Stimulated activated CD4-positive, alpha-beta T cell treated with anti-CD3 and anti-CD28 coated beads, Interleukin-1b, Interleukin-23, amount 100 ng/mL, for 1 hour (primary cell): ENCODE measurements at places on chromosomes 11 and 22.
A peak's percentile ranks its signal among the peaks of the same experiment; 100 is the strongest.

- DNase-seq = no peak
Measured at GRCh38 chr22:42439021-42439567, 6.9 kb upstream of the NFAM1 start.

GRCh38 chr11:20647976-20648565 is 21.3 kb upstream of the NELL1 start:
- DNase-seq = no peak

GRCh38 chr11:62958547-62959421 is 26.0 kb downstream of the SLC22A6 start:
- DNase-seq = no peak

DNA sequence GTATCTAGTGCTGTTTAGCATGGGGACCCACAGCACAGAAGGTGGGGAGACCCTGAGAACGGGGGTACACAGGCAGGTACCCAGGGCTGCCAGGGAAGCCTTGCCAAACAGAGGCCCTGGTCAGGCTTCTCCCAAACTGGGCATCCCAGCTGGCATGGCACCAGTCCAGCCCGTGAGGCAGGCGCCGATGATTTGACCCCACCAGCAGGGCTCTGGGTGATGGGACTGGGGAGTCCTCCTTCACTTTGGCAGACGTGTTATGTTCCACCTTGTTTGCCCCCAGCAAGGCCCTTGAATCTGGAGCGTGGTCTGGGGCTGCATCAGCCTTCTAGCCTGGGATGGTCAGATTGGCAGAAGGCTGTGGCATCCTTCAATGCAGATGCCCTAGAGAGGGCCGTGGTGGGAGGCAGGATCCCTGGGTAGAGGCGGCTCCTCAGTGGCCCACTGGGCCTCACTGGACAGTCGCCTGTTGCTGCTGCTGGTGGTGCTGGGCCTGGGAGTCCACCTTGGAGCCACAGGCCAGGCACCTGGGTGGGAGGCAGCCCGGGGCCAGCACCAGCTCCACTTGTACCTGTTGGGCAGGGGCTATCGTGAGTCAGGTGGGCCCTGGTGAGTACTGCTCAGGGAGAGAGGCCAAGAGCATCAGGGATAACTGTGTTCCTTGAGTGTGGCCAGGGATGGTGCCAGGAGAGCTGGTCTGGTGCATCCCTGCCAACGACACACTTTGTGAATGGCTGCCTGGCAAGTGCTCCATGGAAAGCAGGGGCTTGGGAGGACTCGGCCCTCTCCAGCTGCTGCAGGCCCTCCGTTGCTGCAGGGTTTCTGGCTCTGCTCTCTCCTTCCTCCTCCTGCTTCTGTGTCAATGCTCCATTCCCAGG is 3.3 kb downstream of the ADORA2A start:
- no peak for DNase-seq

DNA sequence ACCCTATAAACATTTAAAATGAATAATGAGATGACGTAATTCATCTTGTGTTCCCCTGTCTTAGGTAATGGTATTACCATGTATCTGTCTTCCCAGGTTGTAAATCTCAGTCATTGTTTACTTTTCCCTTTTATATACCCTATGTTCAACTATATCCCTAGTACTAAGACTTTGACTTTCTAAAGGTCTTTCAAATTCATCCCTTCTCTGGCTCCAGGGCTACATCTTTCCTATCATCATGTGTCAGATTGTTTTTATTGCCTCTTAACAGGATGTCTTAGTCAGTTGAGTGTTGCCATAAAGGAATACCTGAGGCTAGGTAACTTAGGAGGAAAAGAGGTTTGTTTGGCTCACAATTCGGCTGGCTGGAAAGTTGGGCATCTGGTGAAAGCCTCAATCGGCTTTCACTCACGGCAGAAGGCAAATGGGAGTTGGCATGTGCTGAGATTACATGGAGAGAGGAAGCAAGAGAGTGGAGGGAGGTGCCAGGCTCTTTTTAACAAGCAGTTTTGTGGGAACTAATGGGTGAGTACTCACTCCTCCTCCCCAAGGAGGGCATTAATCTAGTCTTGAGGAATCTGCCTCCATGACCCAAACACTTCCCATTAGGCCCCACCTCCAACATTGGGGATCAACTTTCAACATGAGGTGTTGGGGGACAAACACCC is 11.6 kb upstream of the DLAT start:
- DNase-seq = no peak

GRCh38 chr22:33035272-33035863 is 22.8 kb downstream of the SYN3 start:
- no peak for DNase-seq

DNA sequence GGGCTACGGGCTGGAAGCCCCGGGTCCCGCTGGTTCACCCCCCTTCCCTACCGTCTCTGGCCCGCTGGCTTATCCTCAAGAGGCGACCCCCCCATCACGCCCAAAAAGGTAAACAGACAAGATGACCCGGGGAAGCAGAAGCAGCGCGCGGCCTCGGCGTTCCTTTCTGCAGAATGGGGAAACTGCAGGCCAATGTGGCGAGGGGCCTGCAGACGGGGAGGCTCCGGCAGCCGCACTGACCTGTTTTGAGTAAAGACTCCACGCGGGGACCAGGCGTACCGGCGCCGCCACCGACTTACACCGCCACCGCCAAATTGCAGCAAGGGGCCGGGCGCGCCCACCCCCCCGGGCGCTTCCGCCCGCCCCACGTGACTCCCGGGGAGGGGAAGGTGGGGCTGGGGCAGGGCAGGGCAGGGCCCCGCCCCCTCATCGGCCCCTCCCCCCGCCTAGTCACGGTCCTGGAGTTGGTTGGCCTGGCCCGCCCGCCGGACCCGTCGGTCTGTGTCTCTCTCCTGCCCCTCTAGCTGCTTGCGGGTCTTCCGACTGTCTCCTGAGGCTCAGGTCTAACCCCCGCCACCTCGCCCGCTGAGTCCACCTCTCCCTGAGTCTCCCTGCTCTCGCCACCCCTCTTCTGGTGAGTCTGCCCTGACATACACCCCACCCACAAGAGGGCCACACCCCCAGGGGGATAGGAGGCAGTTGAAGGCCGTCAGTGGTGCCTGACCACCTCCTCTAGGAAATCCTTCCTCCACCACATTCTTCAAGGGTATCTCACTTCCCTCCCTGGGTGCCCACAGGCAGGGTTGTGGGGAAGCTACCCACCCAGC is at the start of gene ARAP1:
TSS of gene ARAP1 (minus strand) at position 321 of the 827 bp plus-strand sequence. CDS start 25,280 bp downstream, outside the sequence.
- peak; percentile 50 for DNase-seq

DNA sequence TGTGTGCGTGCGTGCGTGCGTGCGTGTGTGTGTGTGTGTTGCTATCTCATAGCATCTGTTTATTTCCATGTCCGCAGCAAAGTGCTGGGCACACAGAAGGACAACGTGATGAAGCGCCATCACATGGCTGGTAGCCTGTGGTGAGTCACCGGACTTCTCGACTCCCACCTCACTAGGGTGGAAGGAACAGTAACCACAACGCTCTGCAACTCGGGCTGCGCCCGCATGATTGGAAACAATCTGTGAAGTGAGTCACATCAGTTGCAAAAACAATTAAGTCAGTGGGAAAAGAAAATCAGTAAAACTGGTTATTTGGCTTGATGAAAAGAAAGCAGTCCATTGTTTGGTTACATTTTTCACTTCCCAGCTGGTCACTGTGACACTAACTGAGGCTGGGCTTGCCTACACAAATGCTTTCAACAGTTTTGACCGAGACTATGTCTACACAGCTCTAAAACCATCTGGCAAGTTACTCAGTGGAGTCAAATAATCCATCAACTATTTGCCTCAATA is 437.3 kb upstream of the CADM1 start:
- no peak for DNase-seq

DNA sequence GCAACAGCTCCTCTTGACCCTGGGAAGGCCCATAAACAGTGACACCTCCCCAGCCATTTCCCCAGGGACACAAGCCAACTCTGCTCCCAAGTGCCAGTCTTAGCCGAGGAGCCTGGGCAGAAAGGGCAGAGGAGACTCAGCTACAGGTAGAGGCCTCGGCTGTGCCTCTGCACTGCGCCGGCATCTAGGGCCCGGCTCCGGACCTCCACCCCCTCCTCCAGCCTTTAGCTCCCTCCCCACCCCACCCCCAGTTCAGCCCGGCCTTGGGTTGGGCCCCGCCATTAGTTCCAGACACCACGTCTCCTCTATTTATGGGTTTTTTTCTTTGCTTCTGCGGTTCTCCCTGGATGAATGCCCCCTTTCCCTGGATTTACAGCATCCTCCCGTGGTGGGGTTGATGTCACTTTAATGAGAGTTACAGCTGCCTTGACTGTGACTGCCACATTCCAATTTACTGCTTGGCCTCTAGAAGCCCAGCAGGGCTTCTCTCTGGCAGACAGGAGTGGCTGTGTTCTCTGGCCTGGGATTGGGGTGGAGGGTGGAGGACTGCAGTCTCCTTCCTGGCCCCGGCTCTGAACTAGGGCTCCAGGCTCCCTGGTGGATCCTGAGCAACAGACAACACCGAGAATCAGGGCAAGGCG is 13.5 kb upstream of the OAF start:
- DNase-seq = no peak

DNA sequence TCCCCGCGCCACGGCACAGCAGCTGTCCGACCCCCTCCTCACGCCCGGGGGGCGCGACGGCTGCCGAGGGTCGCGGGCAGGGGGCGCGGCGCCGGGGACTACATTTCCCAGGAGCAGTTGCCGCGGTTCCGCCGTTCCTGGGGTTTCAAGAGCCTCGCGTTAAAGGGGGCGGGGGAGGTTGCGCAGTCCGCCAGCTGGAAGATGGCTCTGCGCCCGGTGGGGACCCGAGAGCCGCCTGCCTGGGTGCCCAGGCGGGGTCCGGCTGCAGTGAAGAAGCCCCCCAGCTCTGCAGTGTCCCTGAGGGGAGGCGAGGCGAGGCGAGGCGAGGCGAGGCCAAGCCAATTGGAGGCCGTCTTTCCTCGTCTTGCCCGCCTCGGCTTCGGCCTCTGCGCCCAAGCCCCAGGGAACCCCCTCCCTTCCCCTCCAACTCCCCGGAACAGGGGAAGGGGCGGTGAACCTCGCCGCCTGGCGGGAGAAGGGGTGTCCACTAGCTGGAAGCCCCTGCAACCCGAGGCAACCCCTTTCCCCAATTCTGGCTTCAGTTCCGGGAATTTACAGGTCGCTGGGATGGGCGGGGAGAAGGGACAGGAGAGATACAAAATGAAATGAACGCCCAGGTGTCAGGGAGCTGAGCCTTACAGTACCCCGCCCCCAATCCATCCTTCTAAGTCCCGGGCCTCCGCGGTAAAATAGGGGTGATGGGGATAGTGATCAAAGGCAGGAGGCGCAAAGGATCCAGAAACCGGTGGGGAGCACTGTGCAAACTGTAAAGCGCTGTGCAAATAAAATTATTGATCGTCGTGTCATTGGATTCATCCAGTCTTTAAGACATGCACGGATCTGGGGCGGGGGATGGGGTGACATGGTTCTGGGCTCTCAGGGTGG is 5.2 kb upstream of the GCAT start:
- no peak for DNase-seq

GRCh38 chr22:48843640-48844039 is 984.0 kb downstream of the BRD1 start:
- DNase-seq = no peak

GRCh38 chr11:114571712-114572111 is 12.0 kb upstream of the NXPE1 start:
- no peak for DNase-seq

- no peak for DNase-seq
Measured at GRCh38 chr11:134480136-134480712, 68.2 kb upstream of the B3GAT1 start.

DNA sequence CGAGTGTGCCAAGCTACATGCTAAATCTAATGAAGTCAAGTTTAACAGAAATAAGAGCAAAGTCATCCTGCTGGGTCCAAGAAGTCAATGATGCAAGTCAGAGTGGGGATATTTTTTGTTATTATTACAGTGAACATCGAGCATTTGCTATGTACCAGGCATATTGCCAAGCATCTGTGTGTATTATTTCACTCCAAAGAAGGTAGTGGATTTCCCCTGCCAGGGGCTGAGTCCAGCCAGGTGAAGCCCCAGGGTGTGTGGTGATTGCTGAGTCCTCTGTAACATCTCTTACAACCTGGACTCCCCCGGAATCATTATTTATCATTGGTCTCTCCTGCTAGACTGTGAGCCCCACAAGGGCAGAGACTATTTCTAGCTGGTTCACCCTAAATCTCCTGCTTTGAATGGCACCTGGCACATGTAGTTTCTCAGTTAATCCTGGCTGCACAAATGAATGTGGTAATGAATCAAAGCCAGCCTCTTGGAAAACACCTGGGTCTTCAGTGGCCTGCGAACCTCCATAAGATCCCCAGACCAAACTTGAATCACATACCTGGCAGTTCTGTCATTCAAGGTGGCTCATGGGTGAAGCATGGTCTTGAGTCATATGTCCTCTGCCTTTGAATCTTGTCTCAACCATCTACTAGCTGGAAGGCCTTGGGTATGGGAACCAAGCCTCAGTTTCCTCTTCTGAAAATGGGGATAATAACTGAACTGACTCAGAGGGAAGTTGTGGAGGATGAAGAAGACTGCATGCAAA is 549.2 kb downstream of the MIAT start:
- no peak for DNase-seq

- DNase-seq = no peak
Measured at GRCh38 chr22:27843441-27843840, 41.9 kb upstream of the MN1 start.
